ENCODE measurements at places on chromosomes 3 and 15.

DNA sequence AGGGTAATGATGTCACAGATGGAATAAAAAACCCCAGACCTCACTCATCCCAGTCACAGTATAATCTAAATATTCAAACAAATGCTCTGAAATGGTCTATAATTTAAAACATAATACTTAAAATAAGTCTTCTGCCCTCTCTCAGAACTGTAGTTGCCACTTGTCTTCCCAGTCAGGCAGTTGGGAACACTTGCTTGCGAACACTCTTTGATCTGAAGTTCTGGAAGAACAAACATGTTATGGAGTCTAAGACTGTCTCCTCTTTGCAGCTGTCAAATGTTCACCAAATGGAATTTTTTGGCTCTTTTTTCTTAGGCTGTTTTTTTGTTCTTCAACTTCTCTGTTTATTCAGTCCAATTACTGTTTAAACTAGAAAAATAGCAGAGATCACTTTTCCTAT is 711.1 kb upstream of the GOLIM4 start:
- no peak for DNase-seq

- DNase-seq = no peak
Measured at GRCh38 chr15:31254431-31255175, 72.0 kb upstream of the KLF13 start.

GRCh38 chr3:133038731-133039375 is 662 bp downstream of the TMEM108 start:
- DNase-seq = no peak

DNA sequence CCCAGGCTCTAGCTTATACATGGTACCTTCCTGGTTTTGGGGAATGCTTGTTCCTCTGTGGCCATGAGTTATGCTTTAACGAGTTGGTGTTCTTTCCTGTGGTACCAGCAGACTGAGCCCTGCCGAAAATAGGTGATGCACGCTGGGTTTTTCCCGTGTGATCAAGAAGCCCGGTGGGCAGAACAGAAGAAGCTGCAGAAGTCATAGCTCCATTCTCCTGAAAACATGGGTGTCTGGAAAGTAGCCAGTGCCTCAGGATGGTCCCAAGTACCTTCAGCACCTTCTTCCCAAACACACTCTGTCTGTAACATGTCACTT is 25.2 kb downstream of the MAPKBP1 start:
- no peak for DNase-seq

- DNase-seq = peak; percentile 62
Measured at GRCh38 chr3:38117748-38118420, 19.0 kb downstream of the ACAA1 start.

Measured in right hindlimb (tissue), 1 donor.